ENCODE measurements at places on chromosomes 7 and 10.

GRCh38 chr7:37385787-37386186, 62.9 kb downstream of the ELMO1 start:
- DNase-seq, result no peak

- DNase-seq, result no peak
Measured at GRCh38 chr10:33073641-33074415, 115.8 kb upstream of the ITGB1 start.

DNA sequence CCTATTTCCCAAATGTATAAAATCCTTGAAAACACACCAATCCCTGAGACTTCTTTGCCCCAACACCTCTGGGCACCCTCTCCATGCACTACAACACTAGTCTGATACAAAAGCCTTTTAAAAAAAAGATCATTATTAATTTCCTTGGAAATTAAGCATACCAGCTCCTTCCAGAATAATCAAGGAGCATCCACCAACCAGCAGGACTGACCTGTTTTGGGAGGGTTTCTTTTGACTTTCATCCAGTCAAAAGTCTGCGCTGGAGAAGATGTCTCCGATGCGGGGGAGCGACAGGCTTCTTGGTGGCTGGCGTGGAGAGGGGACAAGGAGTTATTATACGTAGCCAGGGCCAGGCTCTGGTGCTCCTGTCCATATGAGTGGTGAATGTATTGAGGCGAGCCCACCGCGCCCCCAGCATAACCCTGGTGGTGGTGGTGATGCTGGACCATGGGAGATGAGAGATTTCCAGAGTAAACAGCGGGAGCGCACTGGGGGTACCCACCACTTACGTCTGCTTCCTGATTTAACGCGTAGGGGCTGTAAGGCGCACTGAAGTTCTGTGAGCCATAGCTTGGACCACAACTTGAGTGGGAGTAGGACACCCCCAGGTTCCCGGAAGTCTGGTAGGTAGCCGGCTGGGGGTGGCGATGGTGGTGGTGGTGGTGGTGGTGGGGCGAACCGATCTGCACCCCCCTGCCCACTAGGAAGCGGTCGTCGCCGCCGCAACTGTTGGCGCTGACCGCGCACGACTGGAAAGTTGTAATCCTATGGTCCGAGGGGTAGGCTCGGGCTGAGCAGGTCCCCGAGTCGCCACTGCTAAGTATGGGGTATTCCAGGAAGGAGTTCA, 527 bp downstream of the HOXA1 start:
- DNase-seq, result no peak

- DNase-seq, result no peak
Measured at GRCh38 chr10:61992671-61993668, 91.5 kb downstream of the ARID5B start.

- no peak for DNase-seq
Measured at GRCh38 chr7:1152492-1152891, 7.5 kb downstream of the ZFAND2A start.

- peak; percentile 71 for DNase-seq
Measured at GRCh38 chr7:14751461-14751860, 151.1 kb downstream of the DGKB start.

DNA sequence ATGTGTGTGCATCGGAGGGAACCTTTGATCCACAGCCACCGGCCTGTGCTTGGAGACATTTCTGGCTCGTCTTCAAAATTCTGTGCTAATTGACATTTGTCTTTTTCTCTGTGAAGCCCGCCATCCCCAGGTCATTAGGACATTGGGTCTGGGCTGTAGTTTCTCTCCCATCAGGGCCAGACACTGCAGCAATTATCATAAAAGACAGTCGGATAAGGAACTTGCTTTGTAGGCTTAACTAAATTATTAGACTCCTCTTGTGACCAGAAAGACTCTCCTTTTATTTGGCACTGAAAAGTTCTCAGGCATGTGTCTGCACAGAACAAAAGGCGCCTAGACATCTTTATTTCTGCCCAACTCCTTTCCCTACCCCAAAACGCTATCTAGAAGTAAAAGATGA, 49.1 kb upstream of the NPTX2 start:
- no peak for DNase-seq

DNA sequence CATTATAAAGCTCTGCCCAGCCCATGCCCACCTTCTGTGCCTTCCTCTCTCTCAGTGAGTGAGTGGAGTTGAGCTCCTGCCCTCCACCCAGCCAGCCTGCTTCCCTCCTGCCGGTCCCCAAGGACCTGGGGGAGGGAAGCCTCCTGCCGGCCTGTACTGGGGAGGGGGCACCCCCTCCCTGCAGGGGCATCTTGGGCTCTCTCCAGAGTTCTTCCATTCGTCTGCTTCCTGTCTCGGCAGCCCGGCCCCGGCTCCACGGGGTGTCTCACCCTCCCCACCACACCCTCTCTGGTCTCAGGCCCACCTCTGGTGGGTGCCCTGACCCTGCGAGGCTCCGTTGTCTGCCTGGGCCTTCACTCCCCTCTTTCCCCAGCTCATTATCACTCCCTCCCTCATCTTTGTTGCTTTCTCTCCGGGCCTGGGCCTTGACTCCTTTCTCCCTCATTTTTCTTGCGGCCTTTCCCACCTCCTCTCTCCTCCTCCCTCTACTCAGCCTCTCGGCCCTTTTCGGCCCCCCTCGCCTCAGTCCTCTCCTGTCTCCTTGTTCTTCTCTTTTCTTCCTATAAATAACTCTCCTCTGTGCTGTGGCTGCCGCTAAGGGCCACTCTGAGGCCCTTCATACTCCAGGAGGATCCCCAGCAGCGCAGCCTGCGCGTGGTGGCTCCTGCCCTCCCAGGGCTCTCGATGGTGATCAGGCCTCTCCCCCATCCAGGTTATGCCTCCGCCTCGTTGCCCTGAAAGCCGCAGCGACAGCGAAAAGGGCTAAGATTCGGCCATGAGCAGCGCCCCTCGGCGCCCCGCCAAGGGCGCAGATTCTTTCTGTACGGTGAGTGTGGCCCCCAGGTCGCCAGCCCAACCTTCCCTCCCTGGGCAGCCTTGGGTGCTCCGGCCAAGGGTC, 2.1 kb downstream of the SLC4A2 start:
- DNase-seq, result no peak

- DNase-seq, result no peak
Measured at GRCh38 chr10:77698267-77698931, 60.8 kb upstream of the KCNMA1 start.

GRCh38 chr10:1706256-1706655, 31.1 kb downstream of the ADARB2 start:
- DNase-seq, result no peak

GRCh38 chr10:79979976-79980687, 31.2 kb upstream of the SFTPD start:
- DNase-seq, result no peak

DNA sequence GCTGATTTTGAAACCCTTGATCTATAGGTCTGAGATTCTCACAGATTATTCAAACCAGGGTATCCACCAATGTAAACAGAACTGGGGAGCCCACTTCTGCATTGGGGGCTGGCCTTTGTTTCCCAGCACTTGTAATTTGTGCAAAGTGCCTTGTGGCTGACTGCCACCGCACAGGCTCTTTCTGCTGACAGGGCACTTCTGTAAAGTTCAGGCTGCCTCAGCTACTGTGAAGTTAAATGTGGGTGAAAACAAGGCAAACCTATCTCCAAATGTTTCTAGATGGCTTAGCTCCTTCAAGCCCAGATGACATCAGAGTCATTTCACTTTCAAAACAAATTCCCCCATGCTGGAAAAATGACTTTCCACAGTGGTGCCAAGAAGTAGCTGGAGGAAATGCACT, 54.7 kb downstream of the GRID1 start:
- DNase-seq, result no peak

- no peak for DNase-seq
Measured at GRCh38 chr10:105577865-105578607, 936.9 kb downstream of the SORCS3 start.

GRCh38 chr7:133789974-133790373, 337.2 kb upstream of the LRGUK start:
- no peak for DNase-seq
